GDM1 (cell line): ENCODE measurements at places on chromosomes 2 and 18.

- no peak for DNase-seq
Observed at GRCh38 chr2:48129293-48129950, 223.1 kb upstream of the FBXO11 start.

DNA sequence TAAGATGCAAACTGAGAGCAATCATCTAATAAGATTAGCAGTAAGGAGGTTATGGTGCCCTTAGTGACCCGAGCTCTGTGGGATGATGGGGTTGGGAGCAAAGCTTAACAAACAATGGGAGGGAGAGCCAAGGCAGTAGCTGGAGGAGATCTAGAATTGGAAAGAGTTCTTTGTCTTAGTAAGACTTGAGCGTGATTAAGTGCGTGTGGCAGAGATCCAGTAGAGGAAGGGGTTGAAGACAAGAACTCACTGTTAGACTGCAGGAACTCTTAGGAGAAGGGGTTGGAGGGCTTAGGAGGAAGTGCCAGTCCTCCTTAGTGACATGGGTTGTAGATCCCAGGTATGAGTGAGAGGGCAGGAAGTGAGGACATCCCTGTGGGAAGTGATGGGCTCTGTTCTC, 184.7 kb downstream of the GFPT1 start:
- DNase-seq = no peak

DNA sequence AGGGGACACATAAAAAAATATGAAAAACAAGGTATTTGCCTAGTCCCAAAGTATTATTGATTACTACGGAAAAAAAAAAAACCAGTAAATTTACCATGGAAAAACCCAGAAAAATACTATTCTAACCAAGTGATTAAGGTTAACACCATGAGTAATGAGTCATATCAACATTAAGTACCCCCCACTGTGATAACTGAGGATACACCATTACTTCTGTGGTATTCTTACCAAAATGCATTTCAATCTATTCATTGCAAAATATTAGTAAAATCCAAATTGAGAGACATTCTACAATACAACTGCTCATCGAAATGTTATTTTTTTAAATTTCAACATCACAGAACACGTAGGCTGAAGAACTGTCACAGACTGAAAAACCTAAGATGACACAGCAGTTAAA, 669.8 kb downstream of the ZEB2 start:
- no peak for DNase-seq

DNA sequence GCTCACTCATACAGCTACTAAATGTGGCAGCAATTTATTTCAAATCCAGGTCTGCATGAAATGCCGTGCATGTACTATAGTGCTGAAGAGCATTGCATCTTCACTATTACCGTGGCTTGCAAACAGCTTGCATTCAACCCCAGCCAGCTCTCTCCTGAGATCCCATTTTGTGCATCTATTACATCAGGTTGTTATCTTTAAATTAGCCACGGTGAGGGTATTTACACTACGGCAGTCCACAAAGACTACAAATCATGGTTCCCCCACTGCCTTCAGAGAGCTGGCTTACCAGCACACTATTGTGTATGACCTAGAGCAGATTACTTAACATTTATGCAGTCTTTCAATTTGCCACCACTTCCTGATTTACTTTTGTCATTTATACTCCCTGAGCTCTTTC, 621.3 kb upstream of the LRATD1 start:
- DNase-seq = no peak

DNA sequence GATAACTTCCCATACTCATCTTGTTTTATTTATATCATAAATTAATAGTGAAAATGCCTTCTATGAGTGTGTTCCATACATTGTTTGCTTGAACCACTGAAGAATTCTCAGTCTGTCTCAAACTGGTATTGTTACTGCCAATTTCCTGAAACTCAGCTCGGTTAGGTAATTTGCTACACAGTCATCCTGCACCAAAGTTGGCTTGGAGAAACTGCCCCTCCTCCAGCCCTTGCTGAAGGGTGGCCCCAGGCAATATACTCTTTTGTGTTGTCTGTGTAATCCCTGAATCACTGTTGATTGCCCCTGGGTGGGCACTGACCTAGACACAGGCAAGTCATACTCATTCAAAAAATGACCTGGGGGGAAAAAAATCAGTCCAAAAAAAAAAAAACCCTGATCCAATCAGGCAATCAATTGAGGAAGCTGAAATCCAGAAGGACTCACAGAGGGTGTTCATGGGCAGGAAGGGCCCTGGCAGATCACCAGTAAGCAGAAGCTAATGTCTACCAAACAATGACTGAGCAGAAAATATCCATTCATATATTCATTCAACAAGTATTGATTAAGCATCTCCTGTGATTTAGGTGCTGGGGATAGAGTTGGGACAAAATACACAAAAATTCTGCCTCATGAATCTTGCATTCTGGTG, 3.8 kb upstream of the SESTD1 start:
- no peak for DNase-seq

DNA sequence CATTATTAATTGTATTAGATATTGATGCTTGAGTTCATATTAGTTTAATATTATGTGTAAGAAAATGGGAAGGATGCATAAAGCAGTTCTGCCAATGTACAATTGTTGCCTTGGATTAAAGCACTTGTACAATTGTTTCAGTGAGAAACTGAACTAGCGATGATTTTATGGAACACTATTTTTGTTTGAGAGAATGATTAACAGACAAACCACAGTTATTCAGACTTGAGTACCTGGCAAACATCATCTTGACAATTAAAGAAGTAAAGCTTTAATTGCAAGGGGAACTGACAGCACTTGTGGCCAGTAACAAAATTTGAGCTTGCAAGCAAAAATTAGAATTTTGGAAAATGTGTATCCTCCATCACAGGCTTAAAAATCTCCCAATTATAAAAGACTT, 214.3 kb downstream of the RIT2 start:
- DNase-seq = no peak

GRCh38 chr2:162013514-162014475, 60.2 kb downstream of the DPP4 start:
- no peak for DNase-seq
